ENCODE measurements at places on chromosomes 12 and 14. TPM values are rescaled to one million over a fixed set of nuclear protein-coding genes. Genes with fewer than 3 reads are reported as not detected.

- no peaks in the 10 kb centered on the region for H3K27me3 ChIP-seq
- DNase-seq: no peak
- peaks cover 30% of the 10 kb centered on the region for H3K4me1 ChIP-seq
- no peaks in the 10 kb centered on the region for H3K36me3 ChIP-seq
- no peak overlapping the region for H3K4me3 ChIP-seq
These were observed 112.0 kb upstream of the RAP1B start for GRCh38 chr12:68498736-68499135.

- H3K27me3 ChIP-seq: no peaks in the 10 kb centered on the region
- H3K36me3 ChIP-seq: no peaks in the 10 kb centered on the region
- H3K4me3 ChIP-seq: no peak overlapping the region
These were observed 62.9 kb upstream of the VSX2 start for GRCh38 chr14:74176400-74176793.

Gene SRP54
- total RNA-seq: 54.4 TPM

Gene AKAP3
- total RNA-seq: 0.65 TPM

- H3K4me1 ChIP-seq: no peaks in the 10 kb centered on the region
- no peak for DNase-seq
- no peak overlapping the region for H3K27ac ChIP-seq
- no peaks in the 10 kb centered on the region for H3K36me3 ChIP-seq
- peaks cover 30% of the 10 kb centered on the region for H3K27me3 ChIP-seq
These were observed 454.2 kb downstream of the DPF3 start for GRCh38 chr14:72439707-72440106.

DNA sequence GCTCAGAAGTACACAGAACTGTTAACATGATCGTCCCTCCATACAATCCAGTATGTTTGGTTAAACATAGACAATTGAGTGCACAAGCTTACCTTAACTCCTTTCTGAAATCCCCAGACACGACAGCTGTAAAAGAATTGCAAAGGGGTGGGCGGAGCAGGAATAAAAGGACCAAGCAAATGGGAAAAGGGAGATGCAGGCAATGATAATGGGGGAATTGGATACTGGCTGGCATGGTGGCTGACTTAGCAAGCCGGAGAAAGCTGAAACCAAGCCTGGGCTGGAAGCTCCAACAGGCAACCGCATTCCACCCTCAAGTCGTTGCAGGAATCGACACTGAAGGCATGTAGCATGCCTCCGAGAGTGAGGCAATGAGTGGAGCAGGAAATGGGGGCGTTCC lies 96.8 kb upstream of the TMEM132C start:
- no peaks in the 10 kb centered on the region for H3K27me3 ChIP-seq
- no peak overlapping the region for H3K27ac ChIP-seq
- H3K36me3 ChIP-seq: no peaks in the 10 kb centered on the region
- no peak for DNase-seq

DNA sequence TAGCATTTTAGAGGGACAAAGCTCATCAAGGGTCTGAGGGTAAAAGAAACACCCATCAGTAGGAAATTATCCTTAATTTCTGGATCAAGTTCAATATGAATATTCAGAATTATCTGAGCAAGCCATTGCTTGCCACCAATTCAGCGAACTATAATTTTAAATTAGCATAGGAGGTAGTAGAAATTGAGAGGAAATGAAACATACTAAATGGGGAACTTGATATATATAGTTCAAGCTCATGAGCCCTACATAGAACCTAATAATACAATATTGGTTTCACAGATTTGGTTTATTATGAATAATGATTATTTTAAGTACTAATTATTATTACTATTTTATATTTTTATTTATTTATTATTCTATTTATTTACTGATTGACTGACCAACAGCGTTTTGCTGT lies 42.1 kb upstream of the GXYLT1 start:
- no peak overlapping the region for H3K27ac ChIP-seq
- H3K36me3 ChIP-seq: peaks cover 5% of the 10 kb centered on the region
- H3K27me3 ChIP-seq: no peaks in the 10 kb centered on the region
- H3K4me3 ChIP-seq: no peak overlapping the region
